D341Med (cell line): ENCODE measurements at places on chromosomes 1 and 21.
A peak's percentile ranks its signal among the peaks of the same experiment; 100 is the strongest.

- no peak for DNase-seq
Measured at GRCh38 chr1:7785108-7785507, 1.0 kb downstream of the PER3 start.

DNA sequence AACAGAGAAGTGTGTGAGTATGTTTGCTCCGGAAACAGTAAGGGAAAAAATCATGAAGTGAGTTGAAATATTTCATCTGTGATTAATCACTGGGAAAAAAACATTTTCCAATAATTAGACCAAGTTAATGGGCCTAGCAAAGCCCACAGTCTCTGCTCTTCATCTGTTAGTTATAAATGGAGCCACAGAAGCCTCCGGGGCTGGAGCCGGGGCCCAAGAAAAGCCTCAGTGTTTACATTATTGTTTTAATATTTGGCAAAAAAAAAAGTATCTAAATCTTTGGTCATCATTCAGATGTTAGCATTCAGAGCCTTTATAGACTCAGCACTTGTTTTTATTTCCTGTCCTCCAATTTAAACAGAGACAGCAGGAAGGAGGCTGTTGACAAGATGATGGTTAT lies 115.0 kb downstream of the UBE2U start:
- DNase-seq = no peak

GRCh38 chr1:9345922-9346321 lies 53.2 kb downstream of the SPSB1 start:
- DNase-seq = no peak

DNA sequence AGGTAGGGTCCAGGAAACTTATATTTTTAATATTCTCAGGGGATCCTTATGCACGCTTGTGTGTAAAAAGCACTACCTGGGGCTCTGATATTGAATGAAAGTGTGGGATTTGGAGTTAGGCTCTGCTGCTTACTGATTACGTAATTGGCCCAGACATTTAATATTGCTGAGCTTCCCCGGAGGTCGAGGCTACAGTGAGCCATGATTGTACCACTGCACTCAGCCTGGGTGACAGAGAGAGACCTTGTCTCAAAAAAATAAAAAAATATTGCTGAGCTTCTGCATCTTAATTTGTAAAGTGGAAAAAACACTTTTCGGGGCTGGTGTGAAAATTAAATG lies 62.2 kb upstream of the KIF26B start:
- no peak for DNase-seq

DNA sequence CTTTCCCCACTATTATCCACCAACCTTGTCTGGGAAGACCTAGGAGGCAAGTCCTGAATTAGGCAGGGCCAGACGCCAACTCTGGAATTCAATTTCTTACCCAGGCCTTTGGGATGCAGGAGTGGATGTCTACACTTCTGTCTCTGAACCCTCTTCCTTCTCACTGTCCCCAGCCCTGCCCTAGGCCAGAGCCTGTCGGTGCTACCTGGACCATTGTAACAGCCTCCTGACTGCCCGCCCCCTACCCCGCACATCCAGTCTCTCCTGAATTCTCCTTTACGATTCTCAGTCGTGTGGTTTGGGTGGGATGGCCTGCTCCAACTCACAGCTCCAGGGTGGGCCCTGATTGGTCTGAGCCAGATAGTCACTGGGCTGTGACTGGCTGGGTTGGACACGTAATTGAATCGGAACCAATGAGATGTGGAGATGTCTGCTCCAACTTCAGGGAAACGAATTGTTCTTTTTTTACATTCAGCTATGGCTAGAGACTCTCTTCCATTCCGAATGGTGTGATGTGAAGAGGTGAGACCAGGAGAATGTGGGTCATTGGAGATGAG lies 304.6 kb downstream of the PTPRU start:
- no peak for DNase-seq

DNA sequence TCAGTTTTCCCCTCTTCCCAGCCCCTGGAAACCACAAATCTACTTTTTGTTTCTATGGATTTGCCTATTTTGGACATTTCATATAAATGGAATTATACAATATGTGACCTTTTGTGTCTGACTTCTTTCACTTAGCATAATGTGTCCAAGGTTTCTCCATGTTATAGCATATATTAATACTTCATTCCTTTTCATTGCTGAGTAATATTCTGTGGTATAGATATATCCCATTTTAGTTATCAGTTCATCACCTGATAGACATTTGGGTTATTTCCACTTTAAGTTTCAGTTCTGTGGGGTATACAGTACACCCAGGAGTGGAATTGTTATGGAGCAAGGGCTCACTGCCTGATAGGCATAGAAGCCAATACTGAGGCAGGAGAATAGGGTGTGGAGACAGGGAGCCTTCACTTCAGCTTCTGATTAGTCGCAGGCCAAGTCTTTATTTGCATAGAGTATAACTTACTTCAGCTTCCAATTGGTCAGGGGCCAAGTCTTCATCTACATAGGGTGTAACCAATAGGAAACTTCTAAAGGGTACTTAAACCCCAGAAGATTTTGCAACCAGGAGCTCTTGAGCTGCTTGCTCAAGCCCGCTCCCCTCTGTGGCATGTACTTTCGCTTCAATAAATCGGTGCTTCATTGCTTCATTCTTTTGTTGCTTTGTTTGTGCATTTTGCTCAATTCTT lies 8.3 kb upstream of the NVL start:
- DNase-seq = no peak

- no peak for DNase-seq
Measured at GRCh38 chr1:43822040-43822690, 111.4 kb upstream of the ARTN start.

DNA sequence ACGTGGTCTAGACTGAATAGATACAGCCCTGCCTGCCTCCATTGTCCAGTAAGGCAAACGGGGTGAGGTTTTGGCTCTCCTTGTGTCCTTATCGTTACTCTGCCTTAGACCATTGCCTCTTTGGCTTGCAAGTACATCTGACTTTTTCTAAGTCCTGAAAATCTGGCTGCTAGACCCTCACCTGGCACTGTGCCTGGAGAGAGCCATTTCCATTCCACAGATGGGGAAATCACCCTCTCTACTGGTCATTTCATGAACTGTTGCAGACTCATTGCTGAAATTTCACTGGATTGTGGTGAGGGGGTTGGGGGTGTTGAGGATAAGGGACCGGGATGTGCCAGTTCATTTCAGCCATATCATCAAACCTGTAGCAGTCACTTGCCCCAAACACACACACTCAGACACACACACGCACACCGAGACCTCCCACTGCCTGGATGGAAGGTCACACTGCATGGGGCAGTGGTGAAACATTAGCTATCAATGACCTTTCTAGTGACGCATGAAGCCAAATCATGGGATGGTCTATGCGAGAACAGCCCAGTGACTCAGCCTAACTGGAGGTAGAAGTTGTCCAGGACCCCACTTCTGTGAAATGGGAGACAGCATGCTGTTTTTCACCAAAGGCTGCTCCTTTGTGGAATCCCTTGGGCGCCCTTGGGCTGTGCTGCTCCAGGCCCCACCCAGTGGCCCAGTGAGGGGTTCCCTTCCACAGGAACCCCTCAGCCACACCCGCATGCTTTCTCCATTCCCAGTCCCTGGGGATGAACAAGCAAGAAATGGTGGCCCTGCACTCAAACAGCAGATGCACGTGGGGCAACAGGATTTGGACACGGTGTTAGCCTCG lies 34.9 kb upstream of the VASH2 start:
- DNase-seq = peak; percentile 70

GRCh38 chr1:221093903-221094791 lies 214.9 kb downstream of the HLX start:
- DNase-seq = no peak

DNA sequence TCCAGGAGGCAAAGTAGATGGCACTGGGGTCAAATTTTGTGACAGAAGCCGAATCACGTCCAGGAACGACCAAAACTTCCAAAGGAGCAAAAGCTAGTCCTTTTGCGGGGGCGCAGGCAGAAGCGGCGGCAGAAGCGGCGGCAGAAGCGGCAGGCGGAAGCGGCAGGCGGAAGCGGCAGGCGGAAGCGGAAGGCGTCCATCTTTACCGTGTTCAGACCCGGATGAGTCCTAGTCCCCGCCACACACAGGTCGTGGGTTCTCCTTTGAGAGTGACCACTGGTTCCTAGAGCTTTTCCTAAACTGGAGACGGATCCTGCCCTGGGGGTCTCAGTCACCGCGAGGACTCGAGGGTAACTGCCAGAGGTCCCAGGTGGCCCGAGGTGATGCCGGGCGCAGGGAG lies 53.6 kb downstream of the POFUT2 start:
- DNase-seq = no peak

GRCh38 chr21:32496568-32496967 lies 84.1 kb downstream of the EVA1C start:
- no peak for DNase-seq

GRCh38 chr1:73366734-73367413 lies 831.1 kb downstream of the LRRIQ3 start:
- DNase-seq = no peak

DNA sequence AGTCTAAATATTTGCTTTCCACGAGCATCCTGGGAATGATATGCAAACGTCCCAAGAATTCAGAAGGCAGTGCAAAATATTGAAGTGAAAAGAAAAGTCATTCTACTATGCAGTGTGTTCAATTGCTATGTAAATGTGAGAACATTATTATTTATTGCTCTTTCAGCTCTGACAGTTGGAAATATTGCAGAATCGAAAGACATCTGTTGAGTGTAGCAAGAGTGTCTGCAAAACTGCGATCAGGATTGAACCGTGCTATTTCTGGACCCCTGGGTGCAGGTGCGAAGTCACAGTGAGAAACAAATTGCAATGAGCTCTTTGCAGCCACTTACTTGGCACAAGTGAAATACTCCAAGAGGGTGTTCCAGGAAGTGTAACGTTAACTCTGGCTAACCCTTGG lies 566.4 kb downstream of the AJAP1 start:
- DNase-seq = no peak

DNA sequence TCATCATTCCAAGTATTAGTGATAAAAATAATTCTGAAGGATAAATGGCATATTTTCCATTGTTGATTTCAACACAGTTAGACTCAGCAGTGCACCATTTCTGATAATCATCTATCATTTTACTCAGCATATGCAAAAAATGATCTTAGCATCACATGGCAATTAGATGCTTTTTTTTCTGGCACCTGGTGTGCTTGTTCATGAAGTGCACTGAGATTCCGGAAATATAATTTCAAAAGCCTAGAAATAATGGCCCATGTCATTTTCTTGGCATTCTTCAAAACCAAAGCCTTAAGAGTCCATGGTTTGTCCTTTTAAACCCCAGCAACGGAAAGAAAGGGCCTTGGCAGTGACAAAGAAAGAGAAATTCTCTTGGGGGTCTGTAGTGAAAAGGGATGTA lies 278.8 kb downstream of the KIF26B start:
- DNase-seq = no peak

DNA sequence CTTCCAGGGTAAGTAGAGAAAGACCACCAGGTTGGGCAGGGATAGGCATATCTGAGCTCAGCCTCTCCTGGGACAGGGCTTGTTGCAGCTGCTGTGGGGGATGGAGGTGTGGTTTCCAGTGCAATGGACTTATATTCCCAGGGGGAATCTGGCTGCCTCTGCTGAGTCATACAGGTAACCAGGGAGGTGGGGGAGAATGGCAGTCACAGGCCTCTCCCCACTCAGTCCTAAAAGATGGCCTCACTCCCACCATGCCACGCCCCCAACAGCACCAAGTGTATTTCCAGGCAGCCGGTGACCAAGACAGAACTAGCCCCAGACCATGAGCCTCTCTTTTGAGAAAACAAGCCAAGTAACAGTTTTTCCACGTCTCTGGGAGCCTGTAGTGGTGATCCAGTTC lies 1240.7 kb downstream of the BRINP3 start:
- DNase-seq = no peak

DNA sequence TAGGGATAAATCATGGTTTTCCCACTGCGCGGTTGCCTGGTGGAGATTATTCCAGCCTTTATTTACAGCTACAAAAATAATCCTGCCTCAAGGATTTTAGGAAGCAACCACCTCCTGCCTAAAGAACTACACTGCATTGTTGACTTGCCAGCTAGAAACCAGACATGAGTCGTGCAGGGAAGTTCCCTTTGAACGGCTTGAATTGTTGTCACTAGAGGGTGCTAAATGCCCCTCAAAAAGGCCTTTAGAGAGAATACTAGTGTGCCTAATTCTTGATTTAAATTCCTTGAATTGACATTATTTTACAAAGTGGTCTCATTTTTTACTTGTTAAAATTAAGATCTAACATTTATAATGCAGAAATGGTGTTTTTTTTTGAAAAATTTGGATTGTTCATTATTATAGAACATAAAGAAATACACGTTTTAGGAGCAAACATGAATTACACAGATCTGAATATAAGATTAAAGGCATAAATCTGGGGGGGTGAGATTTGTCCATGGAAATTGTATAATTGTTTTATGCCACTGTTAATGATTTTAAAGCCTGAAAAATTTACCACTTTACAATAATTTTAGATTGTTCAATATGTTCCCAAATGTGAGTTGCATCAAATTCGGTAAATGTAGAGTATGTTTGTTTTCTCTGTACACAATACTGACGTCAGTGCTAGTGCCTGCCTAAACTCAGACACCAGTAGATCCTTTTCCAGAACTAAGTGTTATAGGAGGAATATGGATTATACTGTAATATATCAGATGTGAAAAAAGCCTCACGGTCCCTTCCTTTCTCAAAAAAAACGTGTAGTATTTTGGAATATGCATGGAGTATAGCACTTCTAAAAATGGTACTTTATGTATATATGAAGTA lies 7.6 kb upstream of the ERG start:
- peak; percentile 51 for DNase-seq

GRCh38 chr1:64895500-64895899 lies 70.8 kb downstream of the JAK1 start:
- DNase-seq = no peak

DNA sequence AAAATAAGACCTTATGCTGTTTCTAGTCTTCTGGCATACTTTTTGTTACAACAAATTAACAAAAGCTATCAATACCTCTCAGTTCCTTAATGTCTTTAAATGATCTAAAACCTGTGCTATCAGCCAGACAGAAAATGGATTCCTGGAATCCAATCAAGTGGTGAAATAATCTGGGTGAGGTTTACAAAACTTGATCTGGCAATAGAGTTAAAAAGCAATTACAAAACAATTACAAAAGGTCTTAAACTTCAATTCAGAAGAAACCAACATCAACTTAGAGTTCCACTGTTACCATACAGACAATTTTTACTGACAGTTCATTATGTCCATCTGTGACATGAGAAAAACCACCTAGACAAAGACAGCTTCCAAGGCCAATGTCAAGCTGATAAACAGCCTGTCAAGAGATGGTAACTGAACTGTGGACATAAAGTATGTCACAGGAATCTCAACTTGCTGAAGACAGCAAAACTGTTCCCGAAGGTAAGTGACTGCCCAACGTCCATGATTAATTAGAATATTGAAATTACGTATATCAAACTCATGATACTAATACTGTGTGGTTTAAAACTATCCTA lies 17.4 kb downstream of the ZZZ3 start:
- no peak for DNase-seq

DNA sequence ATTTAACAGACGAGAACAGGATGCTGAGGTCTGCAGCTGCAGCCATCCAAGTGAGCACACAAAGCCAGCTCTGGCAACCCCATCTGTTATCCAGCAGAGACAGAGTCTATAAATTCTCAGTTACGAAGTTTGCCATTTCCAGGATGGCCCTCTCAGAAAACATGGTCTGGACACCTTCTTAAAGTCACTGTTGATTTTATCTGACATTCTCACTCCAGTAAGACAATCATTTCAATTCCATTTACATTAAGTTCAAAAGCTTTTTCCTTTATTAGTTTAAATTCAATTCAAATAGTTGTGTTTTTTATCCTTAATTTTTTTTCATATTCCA lies 125.5 kb downstream of the DMRTB1 start:
- no peak for DNase-seq
